Stimulated activated CD4-positive, alpha-beta T cell treated with anti-CD3 and anti-CD28 coated beads, Interleukin-15, amount 100 ng/mL, for 24 hours (primary cell): ENCODE measurements at places on chromosomes 6 and 20.
A peak's percentile ranks its signal among the peaks of the same experiment; 100 is the strongest.

- DNase-seq, result no peak
Observed at GRCh38 chr6:106963544-106963943, 11.0 kb downstream of the CD24 start.

DNA sequence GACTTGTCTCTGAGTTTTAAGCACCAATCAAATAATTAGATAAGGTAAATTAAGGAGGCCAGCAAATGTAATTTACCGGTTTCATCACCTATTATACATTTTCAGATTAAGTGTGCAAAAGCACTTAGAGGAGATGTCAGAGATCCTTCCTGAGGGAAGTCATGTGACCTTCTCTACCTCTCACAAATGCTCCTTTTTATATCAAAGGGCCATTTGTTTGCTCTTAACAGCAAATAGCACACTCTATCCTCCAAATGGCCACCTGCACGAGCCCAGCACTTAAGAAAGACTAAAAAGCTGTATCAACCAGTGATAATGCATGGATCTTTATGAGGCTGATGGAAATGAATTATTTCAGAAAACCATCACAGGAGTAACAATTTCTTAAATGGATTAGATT, 149.4 kb downstream of the ELOVL4 start:
- DNase-seq, result no peak

DNA sequence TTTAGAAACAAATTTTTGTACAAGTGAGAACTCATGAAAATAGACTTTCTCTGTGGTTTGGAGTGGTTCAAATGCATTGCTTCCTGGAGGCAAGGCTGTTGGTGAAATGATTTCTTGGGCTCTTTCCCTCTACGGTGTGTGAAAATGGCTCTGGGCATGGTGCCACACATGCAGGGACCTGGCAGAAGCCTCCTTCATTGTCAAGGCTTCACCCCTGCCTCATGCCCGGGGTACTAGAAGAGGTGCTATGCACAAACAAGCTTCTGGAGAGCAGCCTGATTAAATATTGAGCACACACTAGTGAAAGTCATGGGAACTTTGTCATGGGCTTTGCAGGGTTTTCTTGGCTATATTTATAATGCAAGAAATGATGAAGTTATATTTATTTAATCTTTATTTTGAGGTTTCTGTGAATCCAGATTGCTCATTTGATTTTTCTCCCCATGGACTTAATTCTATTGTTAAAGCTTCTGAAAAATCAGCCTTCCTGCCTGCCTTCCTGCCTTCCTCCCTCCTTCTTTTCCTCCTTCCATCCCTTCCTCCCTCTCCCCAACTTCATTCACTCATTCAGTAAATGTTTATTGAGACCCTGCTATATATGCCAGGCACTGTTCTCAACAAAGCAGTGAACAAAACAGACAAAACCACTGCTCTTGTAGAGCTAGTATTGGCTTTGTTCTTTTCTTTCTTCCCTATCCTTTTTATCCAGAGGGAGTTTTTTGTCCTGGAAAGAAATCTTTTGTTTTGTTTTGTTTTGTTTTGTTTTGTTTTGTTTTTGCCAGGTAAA, 21.0 kb downstream of the C6orf89 start:
- no peak for DNase-seq

DNA sequence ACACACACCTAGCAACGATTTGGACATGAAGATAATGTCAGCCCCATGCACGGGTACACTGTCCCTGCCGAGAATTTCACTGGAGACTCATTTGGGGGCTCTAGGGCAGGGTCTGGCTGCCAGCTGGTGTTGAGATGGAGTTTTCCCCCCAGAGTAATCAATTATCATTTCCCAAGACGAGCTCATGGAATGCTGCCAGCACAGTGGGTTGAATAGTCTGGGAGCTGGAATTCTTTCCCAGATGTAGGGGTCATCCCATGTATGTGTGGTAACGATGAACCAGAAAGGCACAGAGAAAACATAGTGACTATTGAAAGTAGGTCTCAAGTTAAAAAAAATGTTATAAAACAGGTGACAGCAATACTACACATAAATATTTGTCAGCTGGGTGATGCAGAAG, 579.9 kb downstream of the MAFB start:
- no peak for DNase-seq

GRCh38 chr6:116424001-116424400, 37.2 kb upstream of the CALHM6 start:
- DNase-seq, result no peak

- DNase-seq, result no peak
Observed at GRCh38 chr20:51106011-51106410, 83.1 kb upstream of the KCNG1 start.

DNA sequence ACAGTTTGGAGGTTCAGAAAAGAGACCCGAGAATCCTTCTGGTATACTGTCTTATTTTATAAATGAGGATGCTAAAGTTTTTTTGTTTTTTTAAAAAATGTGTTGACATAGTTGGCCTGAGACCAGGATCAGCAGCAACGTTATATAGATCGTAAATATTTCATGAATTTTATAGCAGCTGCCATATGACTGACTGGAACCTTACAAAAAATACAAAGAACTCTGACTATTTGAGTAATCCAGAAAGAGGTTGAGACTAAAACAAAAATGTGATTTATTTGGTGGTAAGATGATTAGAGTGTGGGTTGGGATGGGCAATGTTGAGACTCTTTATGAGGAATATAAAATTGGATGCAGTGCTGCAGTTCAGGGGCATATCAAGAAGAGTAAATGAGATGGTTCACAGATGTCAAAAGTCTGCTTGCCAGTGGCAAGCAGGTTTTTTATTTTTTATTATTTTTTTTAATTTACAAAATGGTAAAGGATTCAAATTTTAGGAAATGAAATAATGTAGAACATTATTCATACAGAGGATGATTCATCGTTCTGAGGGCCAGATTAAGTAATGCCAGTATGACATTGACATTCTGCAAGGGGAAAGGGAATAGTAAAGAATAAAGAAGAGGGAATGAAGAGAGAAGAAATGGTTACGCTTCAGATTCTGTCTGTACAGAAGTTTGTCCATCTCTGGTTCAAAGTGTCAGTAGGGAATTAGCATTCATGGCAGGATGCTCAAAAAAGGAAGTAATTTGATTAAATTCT, 58.5 kb downstream of the SCAF8 start:
- DNase-seq, result no peak

- DNase-seq, result no peak
Observed at GRCh38 chr20:4998160-4998651, 3.1 kb downstream of the SLC23A2 start.

GRCh38 chr6:144899161-144899560, 614.0 kb downstream of the UTRN start:
- no peak for DNase-seq

DNA sequence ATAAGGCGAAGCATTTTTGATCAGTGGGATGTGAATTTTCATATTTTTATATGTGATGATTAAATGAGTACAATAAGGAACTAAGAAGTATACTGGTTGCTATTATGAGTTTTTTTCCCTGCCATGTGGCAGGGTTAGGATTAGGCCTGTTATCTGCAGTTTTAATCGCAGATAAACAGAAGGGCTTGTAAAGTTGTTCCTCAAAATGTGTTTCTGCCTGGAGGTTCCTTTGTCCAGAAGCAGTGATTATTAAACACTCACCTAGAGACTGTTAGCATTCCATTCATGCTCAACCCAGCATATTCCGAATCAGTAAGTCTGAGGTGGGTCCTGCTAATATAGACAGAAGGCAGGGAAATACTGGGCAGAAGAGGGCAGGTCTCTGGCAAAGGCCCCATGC, 316.0 kb downstream of the CLIC5 start:
- DNase-seq, result no peak

DNA sequence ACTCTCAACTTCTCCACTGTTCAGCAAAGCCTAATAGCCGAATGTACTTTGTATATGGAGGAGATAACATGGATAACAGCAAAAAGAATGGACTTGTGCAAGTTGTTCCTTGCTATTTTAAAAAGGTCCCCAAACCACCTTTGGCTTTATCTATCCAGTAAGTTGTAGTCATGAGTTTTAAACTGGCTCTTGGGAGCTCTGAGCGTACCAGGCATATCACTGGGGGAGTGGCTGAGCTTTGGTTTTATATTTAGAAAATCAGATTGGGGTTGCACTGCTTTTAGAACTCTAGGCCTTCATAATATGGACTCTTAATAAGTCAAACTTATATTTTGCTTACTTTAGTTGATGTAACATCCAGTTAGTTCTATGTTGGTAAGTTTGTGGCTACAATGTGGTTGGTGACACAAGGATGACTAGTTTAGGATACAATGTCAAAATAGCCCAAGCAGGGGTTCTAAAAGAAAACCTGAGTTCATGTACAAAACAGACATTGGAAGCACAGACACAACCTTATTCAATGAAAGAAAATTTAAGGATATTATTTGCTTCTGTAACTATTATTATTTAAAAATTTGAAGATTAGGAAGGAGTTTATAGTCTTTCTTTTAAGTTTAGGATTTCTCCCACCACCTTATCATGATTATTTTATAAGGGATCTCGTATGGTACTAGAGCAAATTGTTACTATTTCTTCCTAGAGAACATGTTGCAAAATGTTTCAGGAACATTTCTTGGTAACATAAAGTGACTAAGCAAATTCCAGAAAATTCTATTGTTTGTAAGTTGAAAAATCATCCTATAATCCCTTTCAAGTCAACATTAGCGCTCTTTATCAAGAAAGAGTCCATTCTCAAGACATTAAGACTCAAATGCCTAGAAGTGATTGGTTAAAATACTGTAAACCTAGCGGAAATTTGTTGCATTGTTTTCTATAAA, 165.8 kb upstream of the SUPT3H start:
- DNase-seq, result no peak

DNA sequence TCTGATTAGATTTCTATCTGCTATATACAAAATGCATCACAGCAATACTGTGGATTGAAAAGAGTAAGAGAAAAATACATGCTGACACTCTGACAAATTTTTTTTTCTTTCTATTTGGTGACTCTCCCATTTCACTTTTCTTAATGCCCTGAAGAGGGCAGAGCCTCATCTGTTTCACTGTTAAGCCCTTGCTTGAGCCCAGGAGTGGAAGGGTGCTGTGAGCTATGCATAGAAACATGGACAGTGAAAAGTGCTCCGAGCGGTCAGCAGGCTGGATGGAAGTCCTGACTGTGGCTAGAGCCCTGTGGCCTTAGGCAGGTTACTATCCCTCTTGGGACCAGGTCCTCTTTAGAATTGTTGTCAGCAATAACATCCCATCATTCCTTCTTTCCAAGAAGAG, 17.4 kb upstream of the CSE1L start:
- DNase-seq, result no peak

- no peak for DNase-seq
Observed at GRCh38 chr20:18805881-18806280, 7.7 kb upstream of the SCP2D1 start.

DNA sequence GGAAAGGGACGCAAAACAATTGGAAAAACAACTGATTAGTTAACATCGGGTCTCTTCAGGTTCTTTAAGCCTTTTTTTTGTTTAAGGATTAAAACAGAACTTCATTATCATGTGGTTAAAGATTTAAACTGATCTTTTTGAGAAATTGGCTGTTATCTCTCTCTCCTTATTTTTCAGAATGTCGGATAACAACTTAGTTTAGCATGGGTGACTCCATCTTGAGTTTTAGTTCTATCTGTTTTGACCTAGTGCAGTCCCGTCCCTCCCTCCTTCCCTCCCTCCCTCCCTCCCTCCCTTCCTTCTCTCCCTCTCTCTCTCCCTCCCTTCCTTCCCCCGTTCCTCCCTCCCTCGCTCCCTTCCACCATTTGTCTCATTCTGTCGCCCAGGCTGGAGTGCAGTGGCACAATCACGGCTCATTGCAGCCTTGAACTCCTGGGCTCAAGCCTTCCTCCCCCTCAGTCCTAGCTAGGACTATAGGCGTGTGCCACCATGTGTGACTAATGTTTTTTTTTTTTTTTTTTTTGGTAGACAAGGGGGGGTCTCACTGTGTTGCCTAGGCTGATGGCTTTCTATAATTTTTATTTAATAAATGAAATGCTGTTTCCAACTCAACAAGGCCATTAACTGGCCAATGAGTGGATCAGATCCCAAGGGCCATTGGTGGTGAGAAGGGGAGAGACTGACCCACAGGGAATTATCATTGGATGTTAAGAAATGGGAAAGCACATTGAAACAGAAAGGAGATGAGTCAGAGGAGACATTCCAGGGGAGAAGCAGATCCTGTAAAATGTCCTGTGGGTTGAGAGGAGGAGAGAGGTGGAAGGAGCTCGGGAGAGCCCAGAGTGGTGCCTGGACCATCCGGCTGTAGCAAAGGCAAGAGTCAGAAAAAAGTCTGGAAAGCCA, 13.6 kb downstream of the BAK1 start:
- no peak for DNase-seq

GRCh38 chr6:282177-282866, 10.0 kb upstream of the DUSP22 start:
- no peak for DNase-seq

DNA sequence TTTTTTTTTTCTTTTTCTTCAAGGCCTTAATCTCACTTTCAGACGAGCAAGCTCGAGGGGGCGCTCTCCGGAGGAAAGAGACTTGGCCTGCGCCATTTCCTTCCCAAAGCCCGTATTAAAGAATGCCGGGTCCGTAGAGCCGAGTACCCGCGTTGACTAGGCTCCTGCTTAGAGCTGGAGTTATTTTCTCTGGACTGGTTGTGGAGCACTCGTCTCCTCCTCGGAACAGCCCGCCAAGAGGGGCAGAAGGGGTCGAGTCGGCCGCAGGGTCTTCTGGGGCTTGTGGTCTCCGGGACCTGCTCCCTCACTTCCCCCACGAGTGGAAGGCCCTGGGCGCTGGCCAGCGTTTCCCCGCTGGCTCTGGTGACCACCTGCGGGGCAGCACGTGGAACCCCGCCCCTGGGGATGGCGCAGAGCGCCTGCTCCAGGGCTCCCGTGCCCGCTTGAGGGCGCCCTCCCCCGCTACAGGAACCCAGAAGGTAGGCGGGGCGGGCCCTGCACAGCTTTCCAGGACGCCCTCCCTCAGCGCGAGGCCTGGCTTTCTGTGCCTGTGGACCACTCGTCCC, 2.7 kb upstream of the MEI4 start:
- peak; percentile 31 for DNase-seq

- no peak for DNase-seq
Observed at GRCh38 chr20:63359937-63360849, 956 bp downstream of the CHRNA4 start.

DNA sequence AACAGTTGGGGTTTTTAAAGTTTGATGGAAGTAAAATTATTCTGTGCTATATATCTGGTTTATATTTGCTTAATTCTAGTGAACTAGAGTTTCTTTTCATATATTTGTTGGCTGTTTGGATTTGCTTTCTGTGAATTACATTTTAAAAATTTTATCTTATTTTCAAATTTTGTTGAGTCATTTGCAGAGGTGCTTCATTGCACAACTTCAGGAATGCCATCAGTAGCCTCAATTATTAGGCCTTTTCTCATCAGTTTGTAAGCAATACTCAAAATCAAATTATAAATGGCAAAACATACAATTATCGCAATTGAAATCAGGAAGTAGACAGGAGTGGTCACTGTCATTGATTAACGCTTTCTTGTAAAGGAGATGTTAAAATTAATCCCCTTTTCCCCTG, 96.9 kb downstream of the UBE3D start:
- DNase-seq, result no peak

DNA sequence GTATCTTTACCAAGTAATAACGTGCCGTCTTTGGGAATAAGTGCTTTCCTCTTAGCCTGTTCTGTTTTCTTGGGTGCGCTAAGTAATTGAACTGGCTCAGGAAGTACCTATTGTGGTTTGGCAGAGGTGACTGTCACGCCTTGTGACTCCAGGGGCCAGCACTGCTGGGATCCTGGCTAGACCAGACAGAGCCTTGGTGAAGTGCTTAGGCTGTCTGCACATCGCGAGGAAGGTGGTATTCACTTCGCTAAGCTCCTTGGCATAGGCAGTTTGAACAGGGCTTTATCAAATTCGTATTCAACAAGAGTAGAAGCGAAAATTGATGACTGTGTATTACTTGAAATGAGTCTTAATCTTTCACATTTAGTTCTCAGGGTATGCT, 17.6 kb downstream of the PRDM1 start:
- DNase-seq, result peak; percentile 53
